IMR-90 (cell line): ENCODE measurements at places on chromosomes 4 and X.

GRCh38 chr4:1720163-1720983, 750 bp downstream of the TMEM129 start:
- DNase-seq: peak; percentile 28

DNA sequence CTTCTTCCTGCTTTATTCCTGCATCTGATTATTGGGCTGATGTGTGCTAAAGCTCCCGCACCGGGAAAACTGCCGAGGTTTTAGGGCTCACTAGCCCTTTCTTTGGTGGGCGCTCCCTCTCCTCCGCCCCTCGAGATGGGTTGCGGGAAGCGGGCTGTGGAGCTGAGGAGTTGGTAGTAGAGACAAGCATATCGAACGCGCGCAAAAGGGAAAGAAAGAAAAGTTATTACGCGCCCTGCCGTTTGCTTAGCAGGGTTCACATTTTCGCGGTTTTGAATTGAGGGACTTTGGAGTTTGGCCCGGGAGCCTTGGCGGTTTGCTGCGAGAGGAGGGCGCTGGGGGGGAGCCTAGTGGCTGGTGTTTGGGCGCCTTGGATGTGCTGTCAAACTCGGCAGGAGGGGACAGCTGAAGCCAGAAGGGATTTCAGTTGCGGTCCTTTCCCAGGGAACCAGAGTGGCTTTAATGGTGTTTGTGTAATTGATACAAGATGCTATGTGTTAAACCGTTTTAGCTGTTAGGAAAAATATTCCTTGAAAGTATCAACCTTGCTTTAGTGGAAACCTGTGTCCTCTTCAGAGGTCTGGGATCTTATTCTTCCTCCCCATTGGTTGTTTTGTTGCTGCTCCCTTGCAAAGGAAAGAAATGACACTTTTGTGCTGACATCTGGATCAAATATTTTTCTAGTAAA, 1.1 kb downstream of the GAB1 start:
- DNase-seq: peak; percentile 58

DNA sequence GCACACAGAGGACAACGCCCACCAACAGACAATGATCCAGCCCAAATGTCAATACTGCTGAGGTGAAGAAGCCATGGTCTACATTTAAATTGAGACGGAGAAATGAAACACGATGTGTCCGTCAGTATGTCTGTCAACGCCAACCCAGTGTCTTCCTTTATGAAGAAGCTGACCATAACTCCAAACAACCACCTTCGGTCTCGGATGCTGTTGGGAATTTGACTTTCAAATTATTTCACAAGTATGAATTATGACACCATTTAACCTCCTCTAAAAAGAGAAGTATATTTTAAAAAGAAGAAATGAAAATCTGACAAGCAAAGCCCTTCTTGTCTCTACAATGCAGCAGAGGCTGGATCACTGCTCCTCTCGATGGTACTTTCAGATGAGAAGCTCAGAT, 123.7 kb upstream of the MAP3K15 start:
- DNase-seq: no peak

DNA sequence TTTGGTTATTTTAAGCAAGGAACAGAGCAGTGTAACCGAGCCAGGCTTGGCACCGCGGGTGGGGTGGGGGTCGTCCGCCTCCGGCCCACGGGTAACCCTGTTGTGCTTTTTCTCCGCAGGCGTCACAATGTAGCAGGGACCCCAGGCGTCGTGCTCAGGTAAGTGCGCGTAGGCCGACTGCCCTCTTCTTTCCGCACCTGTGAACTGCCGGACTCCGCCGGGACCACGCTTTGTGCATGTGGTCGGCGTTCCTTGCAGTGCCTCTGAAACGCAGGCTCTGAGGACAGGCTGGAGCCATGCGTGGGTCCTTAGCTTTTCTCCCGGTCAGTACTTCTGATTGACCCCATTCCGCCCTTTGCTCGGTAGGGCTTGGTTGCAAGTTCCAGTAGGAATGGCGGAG, 24.9 kb downstream of the PCGF3 start:
- DNase-seq: no peak

GRCh38 chrX:133640161-133641015, 225.1 kb upstream of the GPC4 start:
- no peak for DNase-seq

DNA sequence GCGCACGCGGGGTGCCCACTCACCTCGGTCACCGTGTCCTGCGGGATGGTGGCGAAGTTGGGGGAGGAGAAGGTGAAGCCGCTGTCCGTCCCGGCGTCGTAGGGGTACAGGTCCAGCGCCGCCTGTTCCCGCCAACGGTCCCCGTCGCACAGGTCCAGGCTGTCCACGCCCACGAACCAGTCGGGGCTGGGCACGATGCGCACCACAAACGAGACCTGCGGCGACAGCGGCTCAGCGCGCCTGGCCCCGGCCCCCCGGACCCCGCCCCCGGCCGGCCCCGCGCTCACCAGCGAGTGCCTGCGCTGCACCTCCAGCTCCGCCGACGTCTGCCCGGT, 1.4 kb downstream of the SPON2 start:
- DNase-seq: no peak

DNA sequence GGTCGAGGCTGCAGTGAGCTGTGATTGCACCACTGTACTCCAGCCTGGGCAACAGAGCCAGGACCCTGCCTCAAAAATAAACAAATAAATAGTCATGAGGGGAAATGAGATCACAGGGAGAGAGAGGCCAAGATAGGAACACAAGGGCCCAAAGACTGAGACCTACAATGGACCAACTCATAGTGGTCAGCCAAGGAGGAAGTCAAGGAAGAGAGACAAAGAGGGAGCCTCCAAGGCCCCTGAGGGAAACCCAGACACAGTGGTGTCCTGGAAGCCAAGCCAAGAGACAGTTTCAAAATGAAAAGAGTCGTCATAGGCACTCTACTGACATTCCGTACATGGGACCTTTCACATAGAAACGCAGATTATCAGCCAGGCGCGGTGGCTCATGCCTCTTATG, 153.3 kb downstream of the BCOR start:
- DNase-seq: no peak

DNA sequence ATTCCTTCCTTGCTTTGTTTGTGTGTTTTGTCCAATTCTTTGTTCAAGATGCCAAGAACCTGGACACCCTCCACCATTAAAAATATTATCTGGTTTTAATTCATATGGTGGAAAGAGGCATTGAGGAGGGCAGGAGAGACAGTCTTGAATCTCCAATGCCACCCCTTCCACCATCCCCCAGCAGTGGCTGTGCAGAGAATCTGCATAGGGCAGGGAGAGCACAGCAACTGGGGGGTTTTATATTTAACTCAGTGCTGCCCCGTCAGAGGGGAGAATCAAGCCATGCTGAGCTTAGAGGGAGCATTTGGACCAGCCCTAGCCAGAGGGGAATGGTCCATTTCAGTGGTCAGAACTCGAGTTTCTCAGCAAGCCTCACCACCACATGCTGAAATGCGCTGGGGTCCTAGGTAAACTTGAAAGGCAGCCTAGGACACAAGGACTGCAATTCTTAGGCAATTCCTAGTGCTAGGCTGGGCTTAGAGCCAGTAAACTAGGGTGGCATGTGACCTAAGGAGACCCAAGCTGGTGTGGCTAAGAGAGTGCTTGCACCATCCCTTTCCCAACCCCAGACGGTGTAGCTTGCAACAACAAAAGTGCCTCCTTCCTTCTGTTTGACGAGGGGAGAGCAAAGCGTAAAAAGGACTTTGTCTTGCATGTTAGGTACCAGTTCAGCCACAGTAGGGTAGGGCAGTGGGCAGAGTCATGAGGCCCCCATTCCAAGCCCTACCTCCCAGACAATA, 34.2 kb downstream of the CCDC158 start:
- DNase-seq: no peak

GRCh38 chr4:67604749-67605148, 46.2 kb downstream of the STAP1 start:
- no peak for DNase-seq

DNA sequence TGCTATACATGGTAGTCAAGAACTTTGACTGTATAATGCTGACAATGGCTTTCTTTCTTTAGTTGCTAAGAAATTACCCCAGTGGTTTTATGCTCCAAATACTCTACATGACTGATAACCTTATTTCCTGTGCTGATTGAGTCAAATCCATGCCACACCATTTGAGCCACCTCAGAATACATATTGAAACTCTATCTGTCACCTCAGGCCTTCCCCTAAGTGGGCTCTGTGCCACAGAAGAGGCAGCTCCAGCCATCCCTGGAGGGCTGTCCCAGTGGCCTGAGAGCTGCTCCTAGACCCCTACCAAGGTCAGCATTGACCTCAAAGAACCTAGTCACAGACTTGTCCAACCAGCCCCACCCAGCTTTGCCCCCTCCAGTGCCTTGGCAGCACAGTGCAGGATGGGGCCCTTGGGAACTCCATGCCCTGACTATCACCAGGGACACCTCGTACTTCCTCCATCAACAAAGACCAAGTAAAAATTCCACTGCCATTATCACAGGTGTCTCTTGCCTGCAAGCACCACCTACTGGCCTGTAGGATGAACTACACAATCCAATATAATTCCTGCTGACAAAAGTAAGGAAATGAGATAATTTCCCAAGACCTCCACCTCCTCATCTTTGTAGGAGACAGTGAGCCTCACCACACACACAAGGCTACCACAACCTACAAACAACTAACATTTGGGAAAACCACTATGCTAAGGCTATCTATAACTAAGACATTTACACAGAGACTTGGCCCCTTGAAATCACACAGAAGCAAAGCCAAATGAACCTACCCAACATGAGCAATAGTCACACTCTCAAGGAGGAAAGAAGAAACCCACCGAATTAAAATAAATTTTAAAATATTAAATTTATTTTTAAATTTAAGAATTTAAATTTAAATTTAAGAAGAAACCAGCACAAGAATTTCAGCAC, 239.9 kb downstream of the NKX6-1 start:
- peak; percentile 32 for DNase-seq

- no peak for DNase-seq
Observed at GRCh38 chr4:114038762-114039387, 59.4 kb upstream of the ARSJ start.
